ENCODE measurements at places on chromosomes 2 and 18. TPM values are rescaled to one million over a fixed set of nuclear protein-coding genes. Genes with fewer than 3 reads are reported as not detected.

GRCh38 chr18:6934859-6935258, 182.7 kb downstream of the LAMA1 start:
- H3K27ac ChIP-seq, result no peak overlapping the region
- H3K4me1 ChIP-seq, result no peaks in the 10 kb centered on the region
- no peaks in the 10 kb centered on the region for H3K27me3 ChIP-seq
- no peaks in the 10 kb centered on the region for H3K36me3 ChIP-seq
- DNase-seq, result no peak

GRCh38 chr18:12991821-12992179, 638 bp downstream of the CEP192 start:
- no peak for DNase-seq
- H3K27me3 ChIP-seq, result no peaks in the 10 kb centered on the region
- H3K27ac ChIP-seq, result peak overlapping the region; percentile 22
- H3K36me3 ChIP-seq, result no peaks in the 10 kb centered on the region
- peak overlapping the region; percentile 63 for H3K4me3 ChIP-seq

The GTF3C2 gene
- 60.9 TPM for total RNA-seq

- no peak for DNase-seq
- H3K4me3 ChIP-seq, result no peak overlapping the region
- peak overlapping the region; percentile 12 for H3K27ac ChIP-seq
- no peaks in the 10 kb centered on the region for H3K36me3 ChIP-seq
- peaks cover 2% of the 10 kb centered on the region for H3K4me1 ChIP-seq
These were observed 75.3 kb downstream of the MBD2 start for GRCh38 chr18:54149078-54149697.

The EPB41L3 gene
- total RNA-seq, result 53.0 TPM

- no peak overlapping the region for H3K4me3 ChIP-seq
- H3K36me3 ChIP-seq, result no peaks in the 10 kb centered on the region
- DNase-seq, result peak; percentile 74
- H3K4me1 ChIP-seq, result peaks cover 4% of the 10 kb centered on the region
- no peaks in the 10 kb centered on the region for H3K27me3 ChIP-seq
- no peak overlapping the region for H3K27ac ChIP-seq
These were observed 181.3 kb downstream of the CTIF start for GRCh38 chr18:48719974-48720654.

The GALNT5 gene
- total RNA-seq, result 4.5 TPM

The FAM161A gene
- 2.4 TPM for total RNA-seq

GRCh38 chr2:12506846-12507245, 209.9 kb upstream of the TRIB2 start:
- peaks cover 3% of the 10 kb centered on the region for H3K4me1 ChIP-seq
- no peak overlapping the region for H3K4me3 ChIP-seq
- no peaks in the 10 kb centered on the region for H3K36me3 ChIP-seq
- no peaks in the 10 kb centered on the region for H3K27me3 ChIP-seq
- H3K27ac ChIP-seq, result no peak overlapping the region

The SCYGR2 gene
- total RNA-seq, result not detected

- peak overlapping the region; percentile 61 for H3K4me3 ChIP-seq
- no peak for DNase-seq
- peaks cover 6% of the 10 kb centered on the region for H3K4me1 ChIP-seq
- no peaks in the 10 kb centered on the region for H3K27me3 ChIP-seq
- H3K27ac ChIP-seq, result no peak overlapping the region
These were observed 657 bp downstream of the ARL6IP6 start for GRCh38 chr2:152718909-152719645.

- H3K4me1 ChIP-seq, result no peaks in the 10 kb centered on the region
These were observed 59.2 kb downstream of the BCL2 start for GRCh38 chr18:63260380-63260754.

The UGT1A9 gene
- not detected for total RNA-seq

DNA sequence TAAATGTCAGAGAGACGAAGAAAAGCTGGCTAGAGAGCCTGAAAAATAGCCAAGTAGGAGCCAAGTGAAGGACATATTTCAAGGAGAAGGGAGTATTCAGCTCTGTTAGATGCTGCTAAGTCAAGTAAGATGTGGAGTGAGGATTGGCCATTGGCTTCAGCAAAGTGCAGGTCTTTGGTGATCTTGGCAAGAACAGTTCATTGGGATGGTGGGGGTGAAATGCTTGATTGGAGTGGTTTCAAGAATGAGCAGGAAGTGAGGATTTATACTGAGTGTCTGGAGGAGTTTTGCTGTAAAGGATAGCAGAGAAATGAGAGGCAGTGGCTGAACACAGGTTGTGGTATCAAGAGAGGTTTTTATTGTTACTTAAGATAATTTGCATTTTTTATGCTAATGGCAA, 139.7 kb downstream of the PRPF40A start:
- no peaks in the 10 kb centered on the region for H3K36me3 ChIP-seq
- H3K4me1 ChIP-seq, result no peaks in the 10 kb centered on the region
- H3K27ac ChIP-seq, result no peak overlapping the region

DNA sequence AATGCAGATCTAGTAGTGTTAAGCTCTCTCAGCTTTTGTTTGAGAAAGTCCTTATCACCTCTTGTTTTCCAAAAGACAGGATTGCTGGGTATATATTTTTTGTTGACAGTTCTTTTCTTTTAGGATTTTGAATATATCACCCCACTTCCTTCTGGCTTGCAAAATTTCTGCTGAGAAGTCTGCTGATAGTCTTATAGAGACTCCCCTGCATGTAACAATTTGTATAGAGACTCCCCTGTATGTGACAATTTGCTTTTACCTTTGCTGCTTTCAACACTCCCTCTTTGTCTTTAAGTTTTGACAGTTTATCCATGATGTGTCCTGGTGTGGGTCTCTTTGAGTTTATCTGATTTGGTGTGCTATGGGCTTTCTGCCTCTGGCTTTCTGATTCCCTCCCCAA, 115.0 kb upstream of the CCDC85A start:
- H3K4me3 ChIP-seq, result no peak overlapping the region
- no peaks in the 10 kb centered on the region for H3K4me1 ChIP-seq
- DNase-seq, result no peak
- H3K36me3 ChIP-seq, result no peaks in the 10 kb centered on the region
- H3K27me3 ChIP-seq, result no peaks in the 10 kb centered on the region

The CACNB4 gene
- total RNA-seq, result 14.3 TPM

DNA sequence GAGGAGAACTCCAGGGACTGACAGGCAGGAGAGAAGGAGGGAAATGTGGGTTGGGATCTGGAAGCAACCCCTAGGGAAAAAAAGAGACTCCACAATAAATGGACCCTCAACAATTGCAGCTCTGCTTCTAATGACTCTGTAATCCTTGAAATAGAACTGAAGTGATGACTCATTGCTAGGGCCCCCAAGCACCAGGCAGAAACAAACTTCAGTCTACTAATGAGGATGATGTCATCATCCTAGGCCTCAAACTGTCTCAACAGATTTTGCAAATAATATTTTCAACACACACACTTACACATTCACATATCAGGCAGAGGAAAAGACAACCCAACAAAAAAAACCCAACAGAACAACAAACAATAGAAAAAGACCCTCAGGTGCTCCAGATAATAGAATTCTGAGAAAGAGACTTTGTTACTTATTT, 143.3 kb downstream of the HDAC4 start:
- H3K27me3 ChIP-seq, result no peaks in the 10 kb centered on the region
- no peaks in the 10 kb centered on the region for H3K36me3 ChIP-seq
- DNase-seq, result no peak
- H3K27ac ChIP-seq, result no peak overlapping the region

- no peak overlapping the region for H3K27ac ChIP-seq
- H3K36me3 ChIP-seq, result no peaks in the 10 kb centered on the region
- no peaks in the 10 kb centered on the region for H3K4me1 ChIP-seq
- DNase-seq, result peak; percentile 79
- H3K27me3 ChIP-seq, result no peaks in the 10 kb centered on the region
These were observed 36.7 kb downstream of the MCFD2 start for GRCh38 chr2:46878886-46879285.

- H3K4me1 ChIP-seq, result no peaks in the 10 kb centered on the region
- DNase-seq, result no peak
- H3K36me3 ChIP-seq, result no peaks in the 10 kb centered on the region
- no peak overlapping the region for H3K4me3 ChIP-seq
- H3K27ac ChIP-seq, result no peak overlapping the region
These were observed 142.0 kb downstream of the ASB1 start for GRCh38 chr2:238568455-238569440.

The GNLY gene
- 8.0 TPM for total RNA-seq

GRCh38 chr2:197958592-197959150, 154.3 kb downstream of the PLCL1 start:
- H3K27ac ChIP-seq, result no peak overlapping the region
- no peaks in the 10 kb centered on the region for H3K27me3 ChIP-seq
- H3K36me3 ChIP-seq, result no peaks in the 10 kb centered on the region
- peaks cover 3% of the 10 kb centered on the region for H3K4me1 ChIP-seq

DNA sequence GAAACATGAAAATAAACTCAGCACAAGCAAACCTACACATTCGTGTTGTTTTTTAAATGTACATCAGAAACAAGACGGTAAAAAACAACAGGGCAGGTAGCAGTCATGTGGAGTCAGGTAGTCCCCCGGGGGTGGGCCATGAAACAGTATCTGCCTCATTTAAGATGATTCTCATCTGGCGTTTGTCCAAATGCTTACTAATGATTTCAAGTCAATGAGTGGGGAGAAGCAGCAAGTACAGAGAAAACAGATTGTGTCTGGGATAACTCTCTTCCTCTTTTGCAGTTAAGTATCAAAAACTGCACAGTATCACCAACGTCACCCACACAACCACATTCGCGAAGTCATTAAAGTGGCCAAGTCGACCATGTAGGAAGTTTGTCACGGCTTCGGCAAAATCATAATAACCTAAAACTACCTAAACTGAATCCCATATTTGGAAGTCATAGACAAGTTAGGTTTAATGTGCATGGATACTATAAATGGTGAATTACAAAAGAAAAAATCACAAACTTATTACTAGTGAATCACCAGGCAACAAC, 1.3 kb downstream of the LAPTM4A start:
- no peaks in the 10 kb centered on the region for H3K36me3 ChIP-seq
- DNase-seq, result no peak
- H3K4me1 ChIP-seq, result no peaks in the 10 kb centered on the region
- no peaks in the 10 kb centered on the region for H3K27me3 ChIP-seq

The PDE11A gene
- total RNA-seq, result 0.78 TPM

The LHCGR gene
- total RNA-seq, result not detected

GRCh38 chr2:178142274-178143065, 30.2 kb downstream of the RBM45 start:
- H3K4me1 ChIP-seq, result no peaks in the 10 kb centered on the region
- DNase-seq, result no peak
- H3K4me3 ChIP-seq, result no peak overlapping the region
- no peaks in the 10 kb centered on the region for H3K36me3 ChIP-seq
- H3K27me3 ChIP-seq, result no peaks in the 10 kb centered on the region
- H3K27ac ChIP-seq, result no peak overlapping the region

- H3K36me3 ChIP-seq, result no peaks in the 10 kb centered on the region
- no peaks in the 10 kb centered on the region for H3K27me3 ChIP-seq
- peaks cover 3% of the 10 kb centered on the region for H3K4me1 ChIP-seq
- H3K4me3 ChIP-seq, result no peak within 1 kb of the TSS
These were observed at the start of gene MAP3K19 for GRCh38 chr2:135047300-135047699. TSS of gene MAP3K19 (minus strand) at chr2:135047447. CDS start at chr2:135024647, 22,800 bp downstream.

- no peaks in the 10 kb centered on the region for H3K36me3 ChIP-seq
- no peak for DNase-seq
- no peak overlapping the region for H3K4me3 ChIP-seq
- peaks cover 4% of the 10 kb centered on the region for H3K4me1 ChIP-seq
- no peaks in the 10 kb centered on the region for H3K27me3 ChIP-seq
These were observed 125.0 kb downstream of the SETBP1 start for GRCh38 chr18:44805643-44806042.

The FAM237A gene
- total RNA-seq, result not detected

The ASB18 gene
- not detected for total RNA-seq

DNA sequence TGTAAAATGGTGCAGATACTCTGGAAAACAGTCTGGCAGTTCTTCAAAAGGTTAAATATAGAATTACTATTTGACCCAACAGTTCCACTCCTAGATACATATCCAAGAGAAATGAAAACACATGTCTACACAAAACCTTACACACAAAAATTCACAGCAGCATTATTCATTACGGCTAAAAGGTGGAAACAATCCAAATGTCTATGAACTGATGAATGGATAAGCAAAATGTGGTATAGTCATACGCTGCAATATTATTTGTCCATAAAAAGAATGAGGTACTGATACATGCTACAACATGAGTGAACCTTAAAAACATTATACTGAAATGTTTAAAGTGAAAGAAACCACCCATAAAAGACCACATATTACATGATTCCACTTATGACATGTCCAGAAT, 4.0 kb downstream of the CYP27C1 start:
- no peak overlapping the region for H3K27ac ChIP-seq
- H3K27me3 ChIP-seq, result no peaks in the 10 kb centered on the region
- H3K4me3 ChIP-seq, result no peak overlapping the region
- no peaks in the 10 kb centered on the region for H3K36me3 ChIP-seq

DNA sequence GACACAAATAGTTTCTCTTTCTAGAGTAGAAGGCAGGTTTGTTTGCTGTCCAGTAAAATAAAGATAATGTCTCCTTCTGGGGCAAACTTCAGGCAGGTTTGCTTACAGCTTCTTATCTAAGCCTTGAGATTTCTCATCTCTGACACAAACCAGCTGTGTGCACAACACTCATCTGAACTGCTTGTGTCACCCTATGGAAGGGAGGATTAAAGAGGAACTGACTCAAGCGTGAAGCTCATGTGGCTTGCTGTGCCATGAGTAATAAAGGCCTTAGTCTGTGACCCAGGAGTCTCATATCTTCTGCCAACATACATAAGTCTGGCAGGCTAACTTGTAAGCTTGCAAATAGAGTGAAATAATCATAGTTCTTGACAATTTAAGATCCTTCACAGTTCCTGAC, 24.2 kb upstream of the CPO start:
- no peak for DNase-seq
- no peak overlapping the region for H3K4me3 ChIP-seq
- no peaks in the 10 kb centered on the region for H3K4me1 ChIP-seq
- H3K36me3 ChIP-seq, result no peaks in the 10 kb centered on the region

The CFAP65 gene
- not detected for total RNA-seq

DNA sequence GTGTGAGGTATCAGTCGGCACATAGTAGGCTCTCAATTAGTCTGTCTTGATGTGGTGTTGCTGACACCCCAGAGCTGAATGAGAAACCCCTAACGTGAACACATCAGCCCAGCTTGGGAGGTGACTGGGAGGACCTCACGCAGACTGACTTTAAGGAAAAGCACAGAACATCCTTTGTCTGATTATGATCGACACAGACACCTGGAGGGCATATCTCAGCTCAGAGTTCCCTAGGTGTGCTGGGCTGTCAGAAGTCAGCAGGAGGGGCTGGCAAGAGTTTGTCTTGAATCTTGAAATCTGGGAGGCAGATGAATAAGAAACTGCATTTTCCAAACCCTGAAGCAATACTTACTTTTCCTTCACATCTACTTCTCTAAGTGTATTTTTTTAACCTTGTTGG, 16.8 kb upstream of the MYCN start:
- no peaks in the 10 kb centered on the region for H3K36me3 ChIP-seq
- no peaks in the 10 kb centered on the region for H3K4me1 ChIP-seq
- no peak overlapping the region for H3K4me3 ChIP-seq
- no peak for DNase-seq
- H3K27me3 ChIP-seq, result no peaks in the 10 kb centered on the region

- no peaks in the 10 kb centered on the region for H3K27me3 ChIP-seq
- DNase-seq, result peak; percentile 80
- no peaks in the 10 kb centered on the region for H3K4me1 ChIP-seq
- no peaks in the 10 kb centered on the region for H3K36me3 ChIP-seq
- no peak overlapping the region for H3K27ac ChIP-seq
These were observed 91.5 kb downstream of the MREG start for GRCh38 chr2:215921895-215922294.

Data from aorta (tissue), 5 donors.